Stimulated activated CD4-positive, alpha-beta T cell treated with anti-CD3 and anti-CD28 coated beads, Interleukin-15, amount 100 ng/mL, for 24 hours (primary cell): ENCODE measurements at places on chromosomes 7 and 10.

GRCh38 chr7:70237831-70238575, 639.7 kb downstream of the AUTS2 start:
- no peak for DNase-seq

GRCh38 chr7:46908770-46909169, 673.1 kb downstream of the TNS3 start:
- DNase-seq = no peak

GRCh38 chr7:64618785-64619456, 47.0 kb upstream of the ZNF107 start:
- DNase-seq = peak; percentile 7

DNA sequence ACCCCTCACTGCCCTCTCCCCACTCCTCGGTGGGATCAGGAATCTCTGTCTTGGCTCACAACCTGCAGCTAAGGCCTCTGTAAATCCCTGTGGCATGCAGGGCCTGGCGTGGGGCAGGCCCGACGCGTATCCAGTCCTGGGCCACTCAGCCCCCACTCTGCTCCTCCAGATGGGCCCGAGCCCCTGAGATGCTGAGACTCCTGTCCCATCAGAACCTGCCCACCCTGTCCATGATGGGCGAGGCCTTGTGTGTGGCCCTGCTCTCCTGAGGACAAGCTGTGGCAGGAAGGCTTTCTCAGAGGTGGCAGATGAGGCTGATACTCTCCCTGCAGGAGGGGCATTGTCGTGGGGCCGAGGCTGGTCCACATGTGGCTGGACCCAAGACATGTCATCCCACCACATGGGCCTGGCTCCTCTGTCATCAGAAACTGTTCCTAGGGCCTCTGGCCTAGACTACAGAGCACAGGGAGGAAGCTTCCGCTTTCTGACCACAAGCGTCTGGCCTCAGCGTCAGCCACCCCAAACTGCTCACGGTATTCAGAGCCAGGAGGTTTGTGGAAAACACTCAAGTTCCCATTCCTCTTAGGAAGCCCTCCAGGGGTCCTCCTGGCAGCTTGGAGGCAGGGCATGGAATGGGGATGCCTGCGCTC, 6.0 kb downstream of the ALOX5 start:
- no peak for DNase-seq

DNA sequence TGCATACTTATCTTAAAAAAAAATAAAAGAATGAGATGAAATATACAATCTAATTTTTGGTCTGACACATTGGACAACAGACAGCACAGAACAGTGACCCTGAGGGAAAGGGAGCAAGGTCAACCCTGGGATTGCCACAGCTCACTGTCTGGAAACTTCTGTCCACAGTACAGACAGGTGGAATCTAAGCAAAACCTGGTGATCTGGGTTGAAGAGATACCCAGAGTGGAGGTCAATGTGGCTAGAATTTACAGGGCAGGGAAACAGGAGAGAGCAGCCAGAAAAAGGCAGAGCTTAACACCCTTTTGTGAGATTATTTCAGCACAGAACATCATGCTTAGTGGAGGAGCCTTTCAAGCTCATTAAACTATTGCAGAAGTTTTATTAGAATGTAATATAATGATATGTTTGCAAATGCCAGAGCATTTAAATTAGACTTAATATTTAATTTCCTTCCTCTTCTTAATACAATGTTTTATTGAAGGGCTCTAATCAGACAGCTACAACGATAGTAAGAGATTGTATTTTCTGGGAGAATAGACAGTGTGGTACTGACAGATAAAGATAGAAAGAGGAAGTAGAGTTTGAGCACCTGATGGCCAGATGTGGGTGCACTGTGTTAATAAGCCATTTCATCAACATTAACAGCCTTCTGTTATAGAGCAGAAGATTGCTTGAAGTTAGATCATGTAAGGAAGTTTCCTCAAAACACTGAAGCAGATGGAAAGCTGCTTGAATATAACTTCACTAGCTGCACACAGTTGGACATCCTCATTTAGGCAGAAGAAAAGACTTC, 309.4 kb downstream of the HGF start:
- no peak for DNase-seq

DNA sequence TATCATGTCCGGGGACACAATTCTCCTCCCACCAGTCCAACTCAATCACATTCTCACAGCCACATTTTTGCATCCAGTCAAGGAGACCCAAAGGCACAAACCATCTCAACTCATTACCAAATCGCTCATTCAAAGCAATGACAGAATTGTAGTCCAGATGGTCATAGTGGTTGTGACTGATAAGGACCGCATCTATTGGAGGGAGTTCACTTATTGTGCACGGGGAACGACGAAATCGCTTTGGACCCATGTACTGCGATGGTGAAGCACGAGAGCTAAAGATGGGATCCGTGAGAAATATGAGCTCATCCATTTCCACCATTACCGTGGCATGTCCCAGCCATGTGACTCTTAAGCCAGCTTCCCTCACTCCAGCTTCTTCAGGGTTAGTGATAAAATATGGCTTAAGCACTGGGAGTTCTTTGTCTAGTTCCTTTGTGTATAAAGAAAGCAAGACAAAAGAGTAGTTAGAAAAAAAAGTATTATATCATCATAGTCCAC, 29.1 kb downstream of the NAPEPLD start:
- DNase-seq = no peak

DNA sequence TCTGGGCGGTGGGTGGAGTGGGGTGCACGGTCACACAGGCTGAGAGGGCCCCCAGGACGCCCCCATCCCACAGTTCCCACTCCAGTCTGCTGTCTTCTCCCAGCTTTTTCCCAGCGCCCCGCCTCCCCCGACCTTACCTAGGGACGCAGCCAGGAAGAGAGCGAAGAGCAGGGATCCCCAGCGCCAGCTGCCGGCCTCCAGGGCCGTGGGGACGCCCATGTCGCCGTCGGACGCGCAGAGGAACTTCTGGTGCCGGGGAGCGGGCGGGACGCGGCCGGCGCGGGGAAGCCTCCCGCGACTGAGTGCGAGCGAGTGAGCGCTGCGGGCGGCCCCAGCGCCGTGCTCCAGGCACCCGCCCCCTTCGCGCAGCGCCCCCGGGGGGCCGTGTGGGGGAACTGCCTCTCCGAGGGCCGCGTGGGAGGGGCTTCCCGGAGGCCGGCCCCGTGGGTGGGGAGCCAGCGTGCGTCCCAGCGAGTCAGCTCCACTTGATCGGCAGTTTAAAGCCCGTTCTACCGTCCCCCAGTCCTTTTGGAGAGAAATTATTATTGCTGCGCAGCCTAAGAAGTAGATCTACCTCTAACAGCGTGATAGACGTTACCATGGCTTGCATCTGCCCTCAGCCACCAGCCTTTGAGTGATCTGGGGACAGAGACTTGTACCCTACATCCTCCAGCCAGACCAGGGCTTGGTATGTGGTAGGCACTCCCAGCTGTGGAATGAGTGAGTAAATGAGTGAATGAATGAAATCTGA, at the start of gene VSIR:
TSS of gene VSIR (minus strand) at position 300 of the 751 bp plus-strand sequence. CDS start at position 219, 81 bp downstream.
- peak; percentile 95 for DNase-seq

- no peak for DNase-seq
These were observed 415.1 kb downstream of the CCSER2 start for GRCh38 chr10:84743483-84743882.

DNA sequence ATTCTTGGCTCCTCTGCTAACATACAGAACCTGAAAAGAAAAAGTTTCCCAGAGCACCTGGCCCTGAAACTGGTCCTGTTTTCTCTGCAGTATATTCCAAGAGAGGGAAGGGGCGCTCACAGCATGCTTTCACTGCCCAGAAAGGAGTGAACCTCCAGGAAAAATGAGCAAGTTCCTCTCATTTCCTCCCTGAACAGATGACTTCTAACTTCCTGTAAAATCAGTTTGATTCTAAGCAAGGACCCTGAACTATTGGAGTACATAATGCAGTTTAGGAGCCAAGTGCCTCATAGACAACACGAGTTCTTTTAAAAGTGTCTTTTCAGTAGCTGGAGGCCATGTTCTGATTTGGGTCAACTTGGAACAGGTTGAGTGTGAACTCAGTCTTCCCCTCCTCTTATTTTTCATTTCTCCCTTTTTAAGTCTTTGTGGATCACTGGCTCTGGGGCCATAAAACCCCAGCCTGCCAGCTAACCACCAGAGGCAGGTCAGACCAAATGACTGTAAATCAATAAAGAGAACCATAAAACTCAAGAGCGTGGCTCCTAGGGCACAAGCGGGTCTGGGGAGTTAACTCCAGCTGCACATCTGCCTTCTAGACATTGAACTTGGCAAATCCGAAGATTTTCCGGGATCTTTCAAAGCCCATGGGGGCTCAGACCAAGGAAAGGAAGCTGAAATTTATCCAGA, 5.9 kb upstream of the LRRC18 start:
- no peak for DNase-seq

DNA sequence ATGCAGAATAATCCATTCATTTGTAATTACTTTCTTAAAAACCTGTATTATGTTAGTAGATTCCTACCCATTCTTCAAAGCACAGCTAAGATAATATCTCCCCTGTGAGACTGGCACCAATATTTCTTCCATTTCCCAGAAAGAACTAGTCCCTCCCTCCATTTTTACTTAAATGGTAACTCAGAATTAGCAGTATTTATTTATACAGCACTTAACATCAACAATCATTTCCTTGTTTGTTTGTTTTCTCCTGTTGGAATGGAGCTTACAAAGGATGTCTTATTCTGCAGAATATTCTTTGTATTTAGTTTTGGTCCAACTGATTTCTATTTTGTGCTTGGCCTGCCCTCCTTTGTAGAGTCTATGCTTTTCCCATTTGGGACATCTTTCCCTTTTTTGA, 32.1 kb upstream of the PTPN12 start:
- DNase-seq = no peak

GRCh38 chr7:57179776-57180415, 47.7 kb upstream of the ZNF479 start:
- DNase-seq = no peak

DNA sequence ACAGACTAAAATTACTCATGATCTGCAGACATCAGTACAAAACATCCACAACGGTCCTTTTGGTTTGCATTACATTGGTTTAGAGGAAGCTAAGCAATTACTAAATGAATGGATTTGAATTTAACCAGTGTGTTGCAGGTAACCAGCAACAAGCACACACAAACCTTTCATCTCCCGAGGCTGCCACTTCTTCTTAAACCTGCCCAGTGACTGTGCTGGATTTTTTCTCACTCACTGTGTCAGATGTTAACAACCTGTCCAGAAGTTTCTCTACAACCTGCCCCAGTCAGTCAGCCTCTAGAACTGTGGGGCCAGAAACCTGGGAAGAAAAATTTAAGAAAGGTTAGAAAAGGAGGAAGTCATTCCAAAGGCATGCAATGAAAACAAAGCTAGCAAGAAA, 2.4 kb upstream of the MEOX2 start:
- no peak for DNase-seq

DNA sequence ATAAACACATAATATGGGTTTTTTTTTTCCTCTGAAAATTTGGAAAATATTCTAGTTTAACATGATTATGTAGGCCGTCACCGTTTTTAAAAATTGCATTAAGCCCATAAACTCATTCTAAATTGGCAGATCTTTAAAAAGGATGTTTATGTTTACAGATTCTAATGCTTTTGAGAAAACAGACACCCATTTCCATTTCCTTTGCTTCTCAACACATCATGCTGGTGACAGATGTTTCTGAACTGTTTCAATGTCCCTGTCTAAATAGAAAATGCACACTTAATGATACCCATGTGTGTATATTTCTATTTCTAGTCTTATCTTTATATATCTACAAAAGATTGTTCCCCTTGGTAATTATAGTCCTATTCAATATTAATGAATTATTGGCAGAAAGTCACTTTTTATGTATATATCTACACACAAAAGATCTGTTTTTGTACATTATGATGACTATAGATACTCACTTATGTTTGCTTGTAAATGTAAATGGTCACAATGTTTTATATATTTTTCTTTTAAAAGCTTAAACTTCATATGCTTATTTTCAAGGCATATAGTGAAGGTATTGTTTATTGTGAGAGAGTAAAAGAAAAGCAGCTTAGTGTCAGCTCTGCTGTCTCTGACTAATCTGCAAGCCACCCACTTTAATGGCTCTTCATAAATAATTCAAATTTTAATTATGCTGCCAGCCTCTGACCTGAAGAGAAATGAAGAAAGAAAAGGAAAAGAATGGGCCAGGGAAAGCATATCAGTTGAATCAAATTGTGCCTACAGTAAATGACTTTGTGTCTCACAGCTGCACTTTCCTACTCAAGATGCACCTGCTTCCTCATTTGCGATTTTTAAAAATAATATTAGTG, 179.4 kb downstream of the CACNA2D1 start:
- no peak for DNase-seq

GRCh38 chr7:432256-432655, 87.4 kb downstream of the PDGFA start:
- DNase-seq = no peak

DNA sequence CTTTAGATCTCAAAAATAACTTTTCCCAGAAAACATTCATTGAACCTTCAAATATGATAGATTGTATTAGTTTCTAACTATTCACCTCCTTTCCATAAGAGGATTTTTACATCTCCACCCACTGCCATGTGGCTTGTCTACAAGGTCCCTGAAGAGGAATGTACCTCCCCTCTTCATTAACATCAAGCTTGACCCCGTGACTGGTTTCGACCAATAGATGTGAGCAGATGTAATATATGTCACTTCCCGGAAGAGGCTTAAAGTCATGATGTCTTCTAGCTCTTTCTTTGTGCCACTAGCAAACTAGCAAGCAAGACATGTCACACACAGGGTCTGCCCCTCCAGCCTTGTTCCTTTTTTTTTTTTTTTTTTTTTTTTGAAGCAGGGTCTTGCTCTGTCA, 6.9 kb downstream of the BAZ1B start:
- DNase-seq = no peak

GRCh38 chr7:156947120-156947843, 2.2 kb upstream of the NOM1 start:
- DNase-seq = no peak

DNA sequence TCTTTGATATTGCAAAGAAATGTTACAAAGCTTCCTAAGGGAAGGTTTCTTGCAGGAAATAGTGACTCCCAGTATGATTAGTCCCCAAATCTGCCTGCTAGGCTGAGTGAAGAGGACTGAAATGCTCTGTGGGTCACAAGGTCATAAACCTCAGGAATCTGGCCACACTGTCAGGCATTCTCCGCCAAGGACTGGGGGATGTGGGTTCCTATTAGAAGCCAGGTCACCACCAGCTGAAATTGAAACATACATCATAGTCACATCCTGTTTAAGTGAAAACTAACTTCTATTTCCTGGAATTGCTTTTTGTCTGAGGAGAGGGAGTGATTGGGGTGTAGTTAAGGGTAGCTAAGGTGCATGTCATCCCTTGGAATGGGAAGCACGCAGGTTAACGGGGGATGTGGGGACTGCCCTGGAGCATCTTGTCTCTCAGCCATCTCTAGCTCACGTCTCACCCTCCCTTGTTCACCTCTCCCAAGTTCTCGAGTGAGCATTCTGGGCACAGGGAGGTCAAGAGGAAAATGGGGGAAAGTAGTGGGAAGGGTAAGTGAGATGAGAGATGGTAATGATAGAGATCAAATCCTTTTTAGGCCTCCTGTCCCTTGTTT, 12.0 kb upstream of the GSAP start:
- peak; percentile 30 for DNase-seq

DNA sequence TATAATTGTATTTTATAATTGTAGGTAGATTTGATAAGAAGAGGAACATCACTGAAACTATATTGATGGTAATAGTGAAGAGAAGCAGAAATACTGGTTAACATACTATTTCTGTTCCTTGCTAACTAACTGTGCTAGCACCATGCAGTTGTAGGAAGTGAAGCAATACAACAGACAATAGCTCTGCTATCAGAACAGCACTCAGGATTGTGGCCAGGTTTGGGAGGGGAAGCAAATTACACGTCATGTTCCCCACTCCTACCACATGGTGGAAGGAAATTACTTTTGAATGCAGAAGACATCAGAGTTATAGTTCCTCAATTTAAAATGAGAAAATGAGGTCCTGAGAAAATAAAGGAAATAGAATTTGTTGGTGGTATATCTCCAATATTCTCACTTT, 151.1 kb downstream of the DGKB start:
- no peak for DNase-seq
